ENCODE measurements at places on chromosomes 6 and 20. TPM values are rescaled to one million over a fixed set of nuclear protein-coding genes. Genes with fewer than 3 reads are reported as not detected.

Gene ID4
- 7.0 TPM for total RNA-seq

Gene PGC
- 6.7 TPM for total RNA-seq

DNA sequence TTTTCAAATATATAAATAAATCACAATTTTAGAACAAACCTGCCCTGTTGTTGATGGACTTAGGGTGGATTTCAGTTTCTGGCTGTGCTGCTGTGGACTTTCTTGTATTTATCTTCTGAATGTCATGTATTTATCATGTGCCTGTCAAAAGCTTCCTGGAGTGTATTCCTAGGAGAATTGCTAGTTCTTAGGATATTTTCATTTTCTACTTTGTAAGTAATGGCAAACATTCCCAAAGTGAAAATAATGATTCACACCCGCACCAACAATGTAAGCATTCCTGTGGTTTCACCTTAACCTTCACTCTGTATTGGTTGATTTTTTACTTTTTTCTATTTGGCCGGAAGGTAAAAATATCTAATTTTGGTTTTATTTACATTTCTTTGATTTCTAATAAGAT is 387.8 kb downstream of the SMOC2 start:
- DNase-seq: no peak

Gene GSTA2
- 113 TPM for total RNA-seq

GRCh38 chr6:122657601-122658000 is 47.4 kb downstream of the PKIB start:
- no peak for DNase-seq

DNA sequence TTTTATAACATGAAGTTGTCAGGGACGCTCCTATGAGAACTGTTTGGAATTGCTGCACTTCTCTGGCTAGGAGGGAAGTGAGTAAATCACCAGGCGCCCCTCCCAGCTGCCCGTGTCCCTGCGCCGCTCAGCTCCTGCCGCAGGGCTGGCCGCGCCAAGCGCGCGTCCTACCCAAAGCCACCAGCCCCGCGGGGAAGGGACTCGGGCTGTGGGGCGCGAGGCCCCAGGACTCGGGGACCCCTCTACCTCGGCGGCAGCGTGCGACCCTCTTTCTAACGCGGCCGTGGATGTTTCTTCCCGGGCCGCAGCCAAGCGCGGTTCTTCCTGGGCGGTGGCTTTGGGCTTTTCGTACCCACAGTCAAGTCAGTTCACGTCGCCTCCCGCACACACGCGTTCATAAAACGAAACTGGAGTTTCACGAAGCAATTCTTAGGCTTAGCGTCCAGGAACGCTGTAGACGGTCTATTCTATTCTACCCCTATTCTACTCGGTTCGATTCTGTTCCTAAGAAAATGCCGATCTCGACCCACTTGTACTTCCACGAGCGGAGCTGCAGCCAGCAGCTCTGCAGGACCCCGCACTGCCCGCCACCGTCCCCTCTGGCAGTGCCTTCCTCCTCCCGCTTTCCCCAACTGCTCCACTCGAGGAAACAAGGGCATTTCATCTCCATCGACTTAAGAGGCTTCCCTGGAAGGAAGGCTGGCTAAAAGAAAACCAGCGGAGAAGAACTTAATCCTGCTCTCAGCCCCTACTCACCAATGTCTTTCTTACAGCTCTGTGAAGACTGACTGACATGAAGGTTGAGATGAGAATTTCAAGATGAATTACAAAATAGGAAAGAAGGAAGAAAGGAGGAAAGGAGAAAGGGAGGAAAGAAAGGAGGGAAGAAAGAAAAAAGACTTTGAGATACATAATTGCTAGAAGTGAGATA is 15.4 kb downstream of the FOXC1 start:
- no peak for DNase-seq

GRCh38 chr20:25464501-25465242 is 57.2 kb downstream of the GINS1 start:
- no peak for DNase-seq

GRCh38 chr20:37693242-37693634 is 592 bp upstream of the CTNNBL1 start:
- no peak for DNase-seq

- no peak for DNase-seq
Measured at GRCh38 chr20:22579711-22580697, 4.4 kb downstream of the FOXA2 start.

GRCh38 chr6:160131636-160132296 is 10.2 kb downstream of the SLC22A1 start:
- no peak for DNase-seq

Gene BCAS4
- 8.2 TPM for total RNA-seq

- no peak for DNase-seq
Measured at GRCh38 chr20:10739566-10739965, 65.8 kb upstream of the JAG1 start.

Gene BEND6
- total RNA-seq: 0.95 TPM

Gene SRMS
- total RNA-seq: not detected

DNA sequence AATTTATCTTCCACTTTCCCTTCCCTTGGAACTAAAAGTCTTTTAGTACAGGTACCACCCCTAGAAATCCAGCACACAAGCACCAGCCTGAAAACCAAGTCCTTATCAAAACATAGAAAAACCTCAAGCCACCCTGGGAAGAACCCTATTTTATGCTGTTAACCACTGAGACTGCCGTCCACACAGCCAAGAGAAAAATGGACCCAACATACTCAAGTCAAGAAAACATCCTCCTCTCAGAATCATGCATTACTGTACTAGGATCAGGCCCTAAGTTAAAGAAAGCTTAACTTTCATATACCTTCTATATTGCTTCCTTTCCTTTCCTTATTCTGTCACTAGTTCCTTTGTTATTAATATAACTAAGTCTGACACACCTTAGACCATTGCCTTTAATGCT is 16.9 kb upstream of the GOPC start:
- no peak for DNase-seq

Gene CRIP3
- total RNA-seq: 7.3 TPM

Gene SLC35D3
- not detected for total RNA-seq

- DNase-seq: no peak
Measured at GRCh38 chr6:134415656-134416055, 97.7 kb upstream of the SGK1 start.

DNA sequence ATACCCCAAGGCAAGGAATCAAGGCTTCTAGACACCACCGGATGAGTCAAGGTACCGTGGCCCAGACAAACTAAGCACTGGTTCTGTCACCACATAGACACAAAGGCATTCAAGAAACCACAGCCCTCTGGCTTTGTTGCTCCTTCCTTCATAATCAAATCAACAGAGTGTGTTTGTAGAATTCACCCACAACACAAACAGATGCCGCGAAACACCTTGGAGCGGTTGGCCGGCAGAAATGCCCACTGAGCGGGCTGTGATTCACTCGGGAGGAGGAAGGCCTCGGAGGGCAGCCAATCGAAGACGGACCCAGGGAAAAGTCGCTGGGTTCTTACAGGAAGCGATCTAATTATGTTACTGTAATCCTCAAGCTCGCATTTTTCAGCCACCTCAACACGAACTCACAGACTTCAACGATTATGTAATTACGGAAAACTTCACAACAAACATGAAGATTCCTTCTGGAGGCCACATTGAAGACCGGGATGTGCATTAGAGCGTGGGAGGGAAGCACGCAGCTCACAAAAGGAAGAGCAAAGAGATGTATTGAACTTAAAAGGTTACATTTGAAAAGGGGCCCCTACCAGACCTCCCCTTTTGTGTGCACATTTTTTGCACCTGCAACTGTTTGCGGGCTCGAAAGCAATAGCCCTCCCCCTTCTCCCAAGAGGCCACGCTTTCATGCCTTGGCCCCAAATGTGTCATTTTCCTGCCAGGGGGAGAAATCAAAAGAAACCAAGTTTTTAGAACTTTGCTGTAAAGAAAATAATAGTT is 184.7 kb upstream of the PREP start:
- no peak for DNase-seq

- DNase-seq: no peak
Measured at GRCh38 chr6:113121571-113121970, 735.6 kb upstream of the MARCKS start.

DNA sequence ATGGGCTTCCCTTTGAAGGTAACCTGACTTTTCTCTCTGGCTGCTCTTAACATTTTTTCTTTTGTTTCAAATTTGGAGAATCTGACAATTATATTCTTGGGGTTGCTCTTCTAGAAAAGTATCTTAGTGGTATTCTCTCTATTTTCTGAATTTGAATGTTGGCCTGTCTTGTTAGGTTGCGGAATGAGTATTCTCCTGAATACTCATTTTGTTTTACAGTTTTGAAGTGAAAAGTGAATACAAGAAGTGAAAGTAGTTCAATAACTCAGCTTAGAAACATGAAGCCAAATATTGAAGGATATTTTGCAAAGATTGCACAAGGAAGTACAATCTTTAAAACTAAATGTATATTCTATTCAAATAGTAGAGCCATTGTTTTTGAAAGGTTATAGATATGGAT is 120.2 kb upstream of the MAP3K4 start:
- DNase-seq: no peak

DNA sequence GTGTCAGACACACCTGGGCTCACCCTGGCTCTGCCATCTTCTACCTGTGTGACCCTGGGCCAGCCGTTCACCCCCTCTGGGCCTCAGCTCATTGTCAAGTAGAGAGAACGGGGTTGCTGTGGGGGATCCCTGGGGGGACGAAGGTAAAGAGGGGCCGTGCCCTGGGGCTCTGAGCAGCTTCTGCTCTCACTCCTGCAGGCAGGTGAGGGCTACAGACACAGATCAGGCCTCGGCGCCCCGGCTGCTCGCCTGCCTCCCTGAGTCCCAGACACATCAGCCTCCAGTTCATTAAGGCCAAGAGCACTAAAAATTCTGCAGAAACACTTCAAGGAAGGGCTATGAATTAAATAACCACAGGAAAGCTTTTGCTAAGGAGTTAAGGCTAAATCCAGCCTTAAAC is 394.4 kb downstream of the CDH4 start:
- DNase-seq: no peak

GRCh38 chr6:137191670-137192069 is 18.2 kb upstream of the IL22RA2 start:
- DNase-seq: no peak

Gene SLC22A7
- 0.37 TPM for total RNA-seq

- DNase-seq: no peak
Measured at GRCh38 chr6:33170176-33171015, 21.9 kb downstream of the COL11A2 start.

- no peak for DNase-seq
Measured at GRCh38 chr6:168939796-168940195, 313.9 kb downstream of the THBS2 start.

GRCh38 chr6:37569743-37570481 is 70.2 kb upstream of the CCDC167 start:
- no peak for DNase-seq

Gene SALL4
- 0.20 TPM for total RNA-seq

GRCh38 chr6:26327450-26328264 is 37.3 kb upstream of the BTN3A2 start:
- DNase-seq: no peak

DNA sequence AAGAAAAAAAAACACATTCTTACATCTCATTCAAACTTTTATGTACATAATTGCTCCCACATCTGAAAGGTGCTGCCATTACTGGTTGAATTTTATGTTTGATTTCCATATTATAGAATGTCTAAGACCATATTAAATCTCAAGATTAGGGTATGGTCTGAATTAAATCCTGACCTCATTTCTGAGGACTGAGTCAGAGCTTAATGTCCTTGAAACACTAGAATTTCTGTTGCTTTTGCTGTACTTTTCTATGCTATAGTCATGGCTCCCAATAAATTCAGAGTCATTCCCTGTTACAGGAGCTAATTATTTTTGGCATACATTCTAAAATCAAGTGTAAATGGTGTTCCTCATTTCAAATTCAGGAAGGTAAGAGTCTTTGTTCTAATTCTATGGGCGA is 285.3 kb upstream of the MANEA start:
- no peak for DNase-seq

Gene SLC22A2
- 1.4 TPM for total RNA-seq

DNA sequence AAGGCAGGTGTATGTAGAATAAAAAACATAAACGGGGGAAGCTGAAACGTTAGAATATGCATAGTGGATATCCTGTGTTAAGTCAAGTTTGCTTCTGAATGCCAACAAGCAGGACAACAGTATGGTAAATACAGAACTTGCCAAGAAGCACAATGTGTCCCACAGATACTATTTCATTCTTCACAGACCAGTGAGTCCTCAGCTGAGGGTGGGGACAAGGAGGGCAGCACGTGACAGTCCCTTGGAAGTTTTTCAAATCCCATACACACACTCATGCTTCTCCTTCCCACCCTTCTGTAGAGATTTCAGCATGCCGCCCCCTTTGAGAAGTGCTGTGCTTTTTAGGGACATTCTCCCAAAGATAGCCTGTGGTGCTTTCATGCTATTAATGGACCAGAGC is 268.5 kb upstream of the ECI2 start:
- no peak for DNase-seq

Gene TFAP2C
- total RNA-seq: 2.1 TPM
